ENCODE measurements at places on chromosomes 6 and 20.
A peak's percentile ranks its signal among the peaks of the same experiment; 100 is the strongest.

- DNase-seq, result no peak
Observed at GRCh38 chr20:56205346-56205745, 43.2 kb upstream of the MC3R start.

- DNase-seq, result no peak
Observed at GRCh38 chr6:161694995-161695394, 421.1 kb upstream of the AGPAT4 start.

DNA sequence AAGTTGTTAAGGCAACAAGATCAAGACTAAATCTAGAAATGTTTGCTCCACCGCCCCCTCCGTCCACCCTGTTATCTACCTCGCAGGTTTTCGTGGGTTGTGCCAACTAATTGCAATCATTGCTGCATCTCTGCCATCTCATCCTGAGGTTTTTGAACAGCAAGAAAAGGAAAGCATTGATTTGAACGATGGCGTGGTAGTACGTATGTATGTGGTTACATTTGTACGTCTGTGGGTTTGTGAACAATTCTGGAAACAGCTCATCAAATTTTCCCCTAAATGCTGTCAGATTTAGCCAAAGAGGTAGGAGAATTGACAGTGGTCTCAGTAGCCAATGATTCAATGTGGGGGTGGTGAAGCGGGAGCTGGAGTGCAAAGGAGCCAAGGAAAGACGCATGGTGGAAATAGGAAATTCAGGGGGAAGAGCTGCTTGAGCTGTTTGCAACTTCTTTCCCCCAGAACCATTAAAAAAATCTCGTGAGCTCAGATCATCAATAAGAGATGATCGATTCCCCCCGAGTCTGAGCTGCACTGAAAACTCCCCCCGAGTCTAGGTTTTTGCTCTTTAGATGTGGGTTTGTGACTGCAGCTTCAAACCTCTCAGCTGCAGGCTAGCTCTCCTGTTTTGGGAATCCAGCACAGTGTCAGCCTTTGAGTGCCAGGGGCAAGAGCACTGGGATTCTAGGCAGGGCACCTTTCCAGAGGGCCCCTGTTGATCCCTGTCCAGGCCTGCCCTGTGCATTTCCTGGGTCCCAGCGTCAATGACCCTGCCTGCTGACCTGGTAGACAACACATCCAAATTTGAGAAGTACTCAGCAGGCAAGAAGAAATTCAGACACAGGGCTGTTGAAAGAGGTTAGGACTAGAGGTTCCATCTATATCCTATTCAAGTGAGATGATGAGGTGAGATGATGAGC is 72.6 kb upstream of the LY86 start:
- peak; percentile 79 for DNase-seq

GRCh38 chr6:28985462-28986164 is 19.5 kb downstream of the ZNF311 start:
- peak; percentile 48 for DNase-seq

DNA sequence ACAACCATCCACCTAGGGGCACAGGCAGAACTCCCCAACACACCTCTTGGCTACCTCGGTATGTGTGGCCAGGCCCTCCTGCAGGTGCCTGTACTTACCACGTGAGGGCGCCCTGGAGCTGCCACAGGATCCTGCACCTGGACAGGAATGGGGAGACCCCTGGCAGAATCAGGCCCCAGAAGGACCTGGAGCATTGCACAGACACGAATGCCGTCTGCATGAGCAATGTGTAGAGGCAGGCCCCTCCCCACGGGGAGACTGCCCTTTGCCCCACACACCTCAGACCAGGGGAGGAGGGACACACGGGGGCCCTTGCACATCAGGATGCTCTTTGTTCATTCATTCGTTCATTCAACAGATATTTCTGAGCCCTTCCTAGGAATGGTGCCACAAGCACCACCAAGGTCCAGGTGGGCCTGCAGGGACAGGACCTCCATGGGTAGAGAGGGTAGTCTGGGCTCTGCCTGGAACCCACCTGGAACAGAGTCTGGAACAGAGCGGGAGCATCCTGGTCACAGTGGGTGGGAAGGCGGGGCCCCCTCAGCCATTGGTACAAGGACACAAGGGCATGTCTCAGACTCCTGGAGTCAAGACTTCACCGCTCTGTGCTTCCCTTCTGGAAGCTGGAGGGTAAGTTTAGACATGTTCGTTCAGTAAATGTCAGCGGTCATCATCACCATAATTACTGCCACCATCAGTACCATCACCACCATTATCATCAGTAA is 32.3 kb downstream of the YTHDF1 start:
- peak; percentile 74 for DNase-seq

- DNase-seq, result no peak
Observed at GRCh38 chr6:37864250-37864649, 44.7 kb downstream of the ZFAND3 start.

GRCh38 chr20:62576815-62577489 is 65.4 kb upstream of the SLCO4A1 start:
- DNase-seq, result no peak

DNA sequence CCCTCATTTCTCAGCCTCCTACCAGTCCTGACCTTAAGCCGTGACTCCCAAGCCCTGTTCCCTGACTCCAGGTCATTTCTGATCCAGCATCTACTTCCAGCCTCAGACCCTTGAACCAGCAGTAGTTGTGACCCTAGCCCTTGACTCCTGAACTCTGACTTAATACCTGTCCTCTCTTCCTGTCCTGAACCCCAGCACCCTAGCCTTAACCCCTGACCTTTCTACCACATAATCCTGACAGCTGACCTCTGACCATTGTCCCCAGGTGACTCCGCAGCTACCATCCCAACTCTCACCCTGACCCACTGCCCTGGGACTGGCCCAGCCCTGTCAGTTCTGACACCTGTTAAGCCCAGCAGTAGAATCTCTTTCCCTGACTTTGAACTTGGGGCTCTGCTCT is 42.1 kb downstream of the MYH7B start:
- no peak for DNase-seq

- no peak for DNase-seq
Observed at GRCh38 chr6:41427642-41428335, 92.4 kb downstream of the NCR2 start.

DNA sequence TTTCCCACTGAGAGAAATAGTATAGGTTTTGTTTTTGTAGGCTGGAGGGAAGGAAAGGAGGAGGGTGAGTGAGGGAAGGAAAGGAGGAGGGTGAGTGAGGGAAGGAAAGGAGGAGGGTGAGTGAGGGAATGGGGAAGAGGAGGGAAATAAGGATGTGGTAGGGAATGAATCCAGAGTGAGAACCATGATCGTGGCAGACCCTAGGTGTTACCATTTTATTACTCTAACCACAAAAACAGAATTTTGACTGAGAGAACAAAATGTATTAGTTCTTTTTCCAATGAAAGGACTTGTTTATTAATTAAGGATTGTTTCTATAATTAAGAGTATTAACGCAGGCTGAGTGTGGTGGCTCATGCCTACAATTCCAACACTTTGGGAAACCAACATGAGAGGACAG is 16.4 kb downstream of the SSR1 start:
- no peak for DNase-seq

- DNase-seq, result peak; percentile 71
Observed at GRCh38 chr20:48827855-48828733, at the start of gene PREX1. TSS of gene PREX1 (minus strand) at chr20:48827999. CDS start at chr20:48827860, 139 bp downstream.

DNA sequence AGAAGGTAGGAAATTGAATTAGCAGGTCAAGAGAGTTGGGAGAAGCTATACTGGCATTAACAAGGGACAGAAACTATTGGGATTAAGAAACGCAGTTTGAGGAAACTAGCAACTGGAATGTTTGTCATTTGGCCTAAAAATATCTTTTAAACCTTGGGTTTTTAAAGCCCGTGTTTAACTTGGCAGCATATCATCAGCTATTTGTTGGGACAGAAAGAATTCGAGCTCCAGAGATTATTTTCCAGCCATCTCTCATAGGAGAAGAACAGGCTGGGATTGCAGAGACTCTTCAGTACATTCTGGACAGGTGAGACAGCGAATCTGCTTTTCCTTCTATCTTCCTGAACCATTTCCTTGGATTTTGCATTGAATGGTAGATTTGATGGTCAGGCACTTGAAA is 17.8 kb downstream of the ACTR5 start:
- DNase-seq, result no peak

DNA sequence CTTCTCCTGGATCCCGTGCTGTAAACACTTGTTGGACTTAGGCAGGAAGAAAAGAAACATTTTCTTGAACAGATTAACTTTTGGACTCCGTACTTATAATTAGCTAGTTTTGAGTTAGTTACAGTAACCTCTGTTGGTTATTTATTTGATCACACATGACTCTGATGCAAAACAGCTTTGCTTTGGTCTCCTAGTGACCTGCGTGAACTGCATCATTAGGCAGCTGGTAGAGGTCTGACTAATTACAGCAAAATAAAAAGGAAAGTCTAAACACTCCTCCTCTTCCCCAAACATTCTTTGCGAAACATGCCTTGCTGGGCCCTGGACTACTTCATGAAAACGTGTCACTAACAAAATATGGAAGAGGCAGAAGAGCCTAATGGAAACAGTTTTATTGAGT is 61.1 kb upstream of the ZFP64 start:
- no peak for DNase-seq

- DNase-seq, result no peak
Observed at GRCh38 chr6:12297363-12298016, 7.3 kb downstream of the EDN1 start.

DNA sequence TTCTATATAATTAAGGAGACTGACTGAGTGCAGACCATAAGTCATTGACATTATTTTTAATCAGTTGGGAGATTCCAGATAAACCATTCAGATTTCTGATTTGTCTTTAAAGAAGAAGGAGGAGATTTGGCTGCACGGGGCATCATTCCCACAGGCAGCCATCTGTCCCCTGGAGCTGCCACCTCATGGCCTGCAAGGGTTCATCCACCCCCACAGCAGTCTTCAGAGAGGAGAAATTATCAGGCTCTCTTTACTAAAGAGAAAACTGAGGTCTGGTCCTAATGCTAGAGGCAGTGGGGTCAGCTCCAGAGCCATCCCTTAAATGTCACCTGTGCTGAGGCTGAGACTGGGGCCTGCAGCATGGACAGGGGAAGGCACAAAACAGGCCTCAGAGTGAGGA is 501.3 kb upstream of the SULF2 start:
- DNase-seq, result no peak

- DNase-seq, result no peak
Observed at GRCh38 chr20:56453352-56453751, 15.1 kb upstream of the RTF2 start.

DNA sequence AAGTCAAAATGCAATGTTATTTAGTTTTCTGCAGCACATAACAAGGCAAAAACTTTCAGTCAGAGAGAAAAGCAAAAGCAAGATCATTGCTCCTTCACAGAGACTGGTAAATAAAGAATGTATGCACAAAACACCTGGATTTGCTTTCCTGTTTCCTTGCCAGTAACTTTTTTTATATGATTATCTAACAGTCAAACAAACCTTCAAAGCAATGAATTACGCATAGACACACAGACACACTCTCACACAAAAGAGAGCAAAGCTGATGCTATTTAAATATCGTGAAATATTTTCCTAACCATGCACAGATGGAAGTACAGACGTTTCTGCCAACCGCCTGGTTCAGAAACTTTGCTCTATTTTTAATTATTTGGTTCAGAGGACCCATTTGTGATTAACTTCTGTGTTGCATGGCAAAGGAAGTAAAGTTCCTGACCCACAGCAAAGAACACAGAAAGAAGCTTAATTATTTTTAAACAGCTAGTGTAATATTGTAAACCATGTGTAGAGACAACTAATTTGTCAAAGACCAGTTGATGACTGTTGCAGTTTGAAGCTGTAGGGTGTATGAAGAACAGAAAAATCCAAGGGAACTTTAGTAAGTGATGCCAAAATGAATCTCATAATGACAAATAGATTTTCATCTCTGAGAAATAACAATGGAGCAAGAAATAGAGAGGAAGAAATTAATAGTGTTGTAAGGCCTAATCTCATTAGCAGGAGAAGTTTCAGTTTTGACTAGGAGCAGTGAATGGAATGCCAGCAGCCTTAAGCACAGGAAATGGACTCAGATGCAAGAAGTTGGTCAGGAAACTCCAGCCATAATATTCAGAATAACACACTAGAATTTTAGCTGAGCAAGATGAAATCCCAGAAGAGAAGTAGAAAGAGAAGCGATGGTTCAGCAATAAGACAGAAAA is 24.1 kb downstream of the ATXN1 start:
- DNase-seq, result no peak

- no peak for DNase-seq
Observed at GRCh38 chr20:19867074-19867473, 109.0 kb downstream of the RIN2 start.

DNA sequence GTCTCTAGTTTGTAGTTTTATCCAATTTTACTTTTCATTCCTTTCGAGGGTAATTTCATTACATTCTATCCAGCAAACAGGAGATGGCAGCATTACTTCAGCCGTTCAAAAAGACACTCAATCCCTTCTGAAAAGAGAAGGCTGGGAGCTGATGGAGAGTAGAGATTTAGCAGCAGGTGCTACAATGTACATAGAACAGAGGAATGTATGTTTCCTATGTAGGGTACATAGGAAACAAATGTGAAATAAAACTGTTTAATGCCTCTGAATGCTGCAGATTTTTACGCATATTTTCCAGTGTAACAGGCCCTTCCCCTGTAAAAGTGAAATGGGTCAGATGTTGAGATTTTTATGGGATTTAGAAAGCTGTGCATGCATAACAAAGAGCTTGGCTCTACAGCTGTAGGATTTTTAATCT is 16.0 kb downstream of the RPS12 start:
- DNase-seq, result no peak

GRCh38 chr20:32244150-32244823 is 33.2 kb upstream of the KIF3B start:
- DNase-seq, result no peak

DNA sequence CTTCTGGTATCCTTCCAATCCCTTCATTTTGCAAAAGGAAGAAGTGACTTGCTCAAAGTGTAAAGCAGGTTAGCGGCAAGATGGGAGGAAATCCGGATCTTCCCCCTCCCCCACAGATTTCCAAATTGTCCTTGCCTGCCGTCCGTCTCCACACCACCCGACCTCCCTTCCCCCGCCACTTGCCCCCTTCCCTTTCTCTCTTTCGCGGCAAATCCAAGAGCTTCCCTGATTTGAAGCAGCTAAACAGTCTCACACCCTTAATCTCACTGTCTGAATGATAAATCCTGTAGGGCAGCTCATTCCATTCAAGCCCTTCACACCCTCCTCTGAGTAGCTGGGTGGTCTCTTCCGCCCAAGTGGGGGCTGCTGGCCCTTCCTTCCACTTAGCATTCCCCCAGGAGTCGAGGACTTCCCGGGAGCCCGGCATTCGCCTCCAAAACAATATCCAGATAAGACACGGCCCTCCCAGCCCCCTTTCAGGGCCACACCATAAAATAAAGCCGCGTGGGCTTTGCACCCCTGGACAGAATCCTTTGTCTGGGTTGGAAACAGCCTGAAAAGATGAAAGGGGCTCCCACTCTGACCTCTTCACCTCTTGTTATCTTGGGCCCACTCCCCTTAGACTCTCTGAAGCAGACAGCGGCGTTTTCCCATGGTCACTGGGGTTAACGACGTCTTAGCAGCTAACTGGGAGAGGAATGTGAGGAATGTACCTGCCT is 44.0 kb upstream of the PIM1 start:
- DNase-seq, result no peak

- DNase-seq, result peak; percentile 43
Observed at GRCh38 chr20:37071481-37071911, 24.3 kb downstream of the RBL1 start.

GRCh38 chr20:64068386-64069208 is 5.6 kb downstream of the TCEA2 start:
- DNase-seq, result no peak

- no peak for DNase-seq
Observed at GRCh38 chr6:119122336-119122735, 43.9 kb upstream of the FAM184A start.
